ENCODE measurements at places on chromosomes 2 and 18.

DNA sequence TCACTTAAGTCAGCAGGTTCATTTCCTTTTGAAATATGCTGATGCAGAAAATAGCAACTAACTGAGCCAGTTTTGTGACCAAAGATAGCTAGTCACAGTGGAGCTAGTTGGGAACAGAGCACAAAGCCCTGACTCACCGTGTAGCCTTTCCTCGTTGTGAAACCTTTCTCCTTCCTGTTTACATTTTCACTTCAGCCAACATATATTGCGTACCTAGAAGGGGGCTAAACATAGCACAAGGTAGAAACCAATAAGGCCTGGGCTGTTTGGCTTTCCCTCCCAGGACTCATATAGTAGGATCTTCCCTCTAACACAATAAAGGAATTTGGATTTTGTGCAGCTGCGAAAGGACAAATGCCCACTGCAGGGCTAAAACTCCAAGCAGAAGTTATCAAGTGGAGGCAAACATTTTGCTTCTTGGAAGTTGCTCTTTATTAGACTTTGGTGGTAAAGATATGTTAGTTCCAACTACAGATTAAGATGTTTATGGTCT, 24.5 kb upstream of the LPIN2 start:
- DNase-seq: no peak

DNA sequence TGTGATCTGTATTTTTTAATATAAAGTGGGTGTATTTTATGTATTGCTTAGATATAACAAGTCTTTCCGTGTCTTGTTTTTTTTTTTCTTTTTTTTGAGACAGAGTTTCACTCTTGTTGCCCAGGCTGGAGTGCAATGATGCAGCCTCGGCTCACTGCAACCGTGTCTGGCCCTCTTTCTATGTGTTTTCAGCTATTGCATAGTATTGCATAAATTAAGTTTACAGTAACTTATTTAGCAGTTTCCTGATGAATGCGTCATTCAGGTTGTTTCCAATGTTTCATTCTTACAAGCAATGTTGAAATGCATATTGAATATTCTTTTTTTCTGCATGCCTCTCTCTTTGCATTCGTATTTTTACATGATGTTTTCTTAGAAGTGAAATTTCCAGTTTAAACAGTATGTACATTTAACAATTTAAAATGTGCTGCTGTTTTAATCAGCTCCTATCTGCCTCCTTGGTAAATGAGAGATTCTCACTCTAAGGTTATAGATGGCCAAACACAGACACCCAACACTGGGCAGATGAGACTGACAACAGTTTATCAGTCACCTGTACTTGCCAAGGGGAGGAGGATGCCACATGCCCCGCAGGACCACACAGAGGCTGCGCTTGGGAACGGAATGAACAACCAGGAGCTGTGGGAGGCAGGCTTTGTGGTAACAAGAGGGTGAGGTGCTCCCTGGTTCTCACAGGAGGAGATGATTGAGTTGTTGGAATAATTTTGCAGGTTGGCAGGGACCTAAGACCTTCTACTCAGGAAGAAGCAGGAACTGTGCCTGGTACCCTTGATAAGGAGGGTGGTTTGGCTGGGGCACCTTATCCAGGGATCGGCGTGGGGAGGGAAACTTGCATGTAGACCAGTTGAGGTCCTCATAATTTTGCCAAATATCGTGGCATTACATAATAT, 7.5 kb downstream of the SLC9A4 start:
- no peak for DNase-seq

- DNase-seq: no peak
Measured at GRCh38 chr18:59054496-59055287, 85.0 kb upstream of the SEC11C start.

DNA sequence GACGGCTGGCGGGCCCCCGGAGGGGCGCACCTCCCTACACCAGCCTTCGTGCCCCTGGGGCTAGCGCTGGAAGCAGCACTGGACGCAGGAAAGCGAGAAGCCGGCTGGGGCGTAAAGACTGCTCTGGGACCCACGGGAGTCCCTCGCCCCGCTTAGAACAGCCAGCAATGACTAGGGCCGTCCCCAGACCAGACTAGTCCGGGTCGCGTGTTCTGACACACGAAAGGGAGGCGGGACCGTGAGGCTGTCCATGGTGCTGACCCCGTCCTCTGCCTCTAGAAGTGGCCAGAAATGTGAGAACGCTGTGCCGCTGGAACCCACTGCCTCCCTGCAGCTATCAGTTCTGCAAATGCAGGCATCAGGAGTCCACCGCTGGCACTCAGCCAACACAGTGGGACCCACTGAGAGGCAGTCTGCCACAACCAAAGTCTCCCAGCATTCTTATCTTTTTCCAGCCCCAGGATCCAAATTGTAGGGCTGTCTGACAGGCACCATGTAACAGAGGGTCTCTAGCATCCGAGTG, at the start of gene UCN:
UCN (minus strand) TSS at position 87 of the 523 bp plus-strand sequence. CDS start 550 bp downstream, outside the sequence.
- DNase-seq: no peak

Measured in stimulated activated CD8-positive, alpha-beta memory T cell treated with anti-CD3 and anti-CD28 coated beads, Interleukin-15, amount 100 ng/mL, for 24 hours (primary cell).